Activated naive CD4-positive, alpha-beta T cell treated with Interleukin-2 at 50 U/mL for 16 hours (primary cell): ENCODE measurements at places on chromosomes 7 and 10.

GRCh38 chr7:1856161-1856887, 186.2 kb downstream of the ELFN1 start:
- DNase-seq = no peak

DNA sequence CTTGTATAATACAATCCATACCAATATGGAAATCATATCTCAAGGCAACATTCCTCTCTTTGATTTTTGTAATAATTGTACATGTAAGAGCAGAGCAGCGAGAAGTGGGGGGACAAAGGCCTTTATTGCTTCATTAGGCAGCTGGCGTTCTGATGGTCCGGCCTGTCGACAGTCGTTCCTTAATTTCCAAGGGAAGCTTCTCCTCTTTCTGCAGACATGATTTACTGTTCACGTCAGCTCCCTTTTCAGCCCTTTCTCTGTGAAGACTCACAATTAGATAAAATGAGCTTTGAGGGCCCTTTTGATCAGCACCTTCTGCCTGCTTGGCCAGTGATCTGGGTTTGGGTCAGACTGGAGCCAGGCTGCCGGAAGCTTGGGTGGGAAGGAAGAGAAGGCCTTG, 65.6 kb upstream of the CTBP2 start:
- DNase-seq = no peak

DNA sequence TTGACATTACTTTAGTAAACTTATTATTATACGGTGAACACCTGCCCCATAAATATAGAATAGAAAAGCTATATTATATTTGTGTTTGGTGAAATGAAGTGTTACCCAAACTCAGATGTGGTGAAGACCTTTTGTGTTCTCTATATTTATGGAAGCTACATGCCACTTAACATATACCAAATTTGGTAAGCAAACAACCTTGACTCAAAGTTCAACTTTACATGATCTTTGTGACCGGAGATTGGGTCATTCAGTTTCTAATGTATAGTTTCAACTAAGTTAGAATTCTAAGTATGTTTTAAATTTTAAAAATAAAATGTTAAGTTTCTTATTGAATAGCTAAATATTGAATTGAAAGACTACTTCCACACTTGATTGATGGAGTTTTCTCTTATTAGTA, 288.6 kb upstream of the SEMA3D start:
- no peak for DNase-seq

DNA sequence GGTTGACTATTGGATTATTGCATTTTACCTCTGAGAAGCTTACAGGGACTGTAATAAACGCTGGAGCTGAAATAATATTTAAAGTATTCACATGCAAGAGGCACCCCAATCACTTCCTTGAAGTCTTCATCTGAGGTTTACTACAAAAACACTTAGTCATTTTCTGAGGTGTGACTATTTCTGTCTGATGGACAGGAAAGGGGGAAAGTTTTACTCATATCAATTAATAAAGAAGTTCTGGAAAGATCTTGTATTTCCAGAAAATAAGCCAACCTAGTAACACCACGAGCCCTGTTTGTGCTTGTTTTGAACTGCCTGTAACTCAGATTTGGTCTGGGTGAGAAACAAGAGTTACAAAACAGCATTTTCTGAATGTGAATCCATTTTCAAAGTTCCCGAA, 63.9 kb upstream of the PRKCQ start:
- no peak for DNase-seq

DNA sequence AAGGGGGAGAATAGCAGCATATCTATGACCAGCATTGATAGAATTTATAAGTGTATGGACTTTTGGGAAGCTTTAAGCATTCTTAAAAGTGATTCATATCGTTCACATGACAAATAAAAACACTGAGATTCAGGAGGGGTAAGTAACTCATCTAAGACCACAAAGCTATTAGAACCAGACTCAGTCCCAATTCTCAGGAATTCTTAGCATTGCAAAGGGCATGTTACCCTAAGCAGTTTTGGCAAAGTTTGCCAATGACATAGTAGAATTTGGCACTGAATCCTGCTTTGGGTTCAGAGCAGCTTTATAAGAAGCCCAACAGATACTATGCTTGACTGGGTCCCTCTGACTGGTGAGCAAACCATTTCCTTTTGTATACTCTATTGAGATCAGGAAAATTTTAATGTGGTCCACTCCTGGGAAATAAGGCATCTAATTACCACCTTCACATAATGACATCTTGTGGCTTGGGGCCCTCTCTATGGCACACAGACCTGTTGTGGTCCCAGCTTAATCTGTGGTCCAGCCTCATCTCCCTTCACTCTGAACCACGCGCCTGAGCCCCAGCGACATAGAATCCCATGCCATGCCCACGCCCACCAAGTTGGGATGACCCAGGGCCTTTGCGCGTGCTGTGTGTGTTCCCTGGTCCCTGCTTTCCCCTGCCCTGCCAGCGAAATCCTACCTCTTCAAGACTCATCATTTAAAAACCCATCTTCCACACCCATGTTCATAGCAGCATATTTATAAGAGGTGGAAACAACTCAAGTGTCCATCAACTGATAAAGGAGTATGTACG, 37.5 kb upstream of the DOCK1 start:
- no peak for DNase-seq

DNA sequence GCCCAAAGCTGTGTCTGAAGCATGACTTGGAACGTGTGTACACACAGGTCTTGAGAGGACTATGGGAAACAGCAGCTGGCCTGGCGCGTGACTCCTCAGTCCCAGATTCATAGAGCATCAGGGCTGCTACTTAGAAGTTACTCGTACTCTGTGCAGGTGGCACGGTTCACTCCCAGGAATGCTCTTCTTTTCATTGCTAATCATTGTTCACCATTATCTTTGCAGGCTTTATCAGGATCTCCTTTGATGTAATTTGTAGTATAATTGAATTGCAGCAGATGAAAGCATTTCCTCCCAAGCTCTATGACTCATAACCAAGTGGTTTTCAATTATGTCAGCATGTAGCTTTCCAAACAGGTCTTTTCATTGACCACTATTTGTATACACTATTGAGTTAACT, 938.9 kb downstream of the NRG3 start:
- no peak for DNase-seq

GRCh38 chr10:122577311-122577885, 16.8 kb downstream of the DMBT1 start:
- no peak for DNase-seq

GRCh38 chr10:122102146-122102868, 113.3 kb downstream of the TACC2 start:
- DNase-seq = no peak

- DNase-seq = no peak
Measured at GRCh38 chr10:20625868-20626267, 271.2 kb downstream of the NEBL start.

DNA sequence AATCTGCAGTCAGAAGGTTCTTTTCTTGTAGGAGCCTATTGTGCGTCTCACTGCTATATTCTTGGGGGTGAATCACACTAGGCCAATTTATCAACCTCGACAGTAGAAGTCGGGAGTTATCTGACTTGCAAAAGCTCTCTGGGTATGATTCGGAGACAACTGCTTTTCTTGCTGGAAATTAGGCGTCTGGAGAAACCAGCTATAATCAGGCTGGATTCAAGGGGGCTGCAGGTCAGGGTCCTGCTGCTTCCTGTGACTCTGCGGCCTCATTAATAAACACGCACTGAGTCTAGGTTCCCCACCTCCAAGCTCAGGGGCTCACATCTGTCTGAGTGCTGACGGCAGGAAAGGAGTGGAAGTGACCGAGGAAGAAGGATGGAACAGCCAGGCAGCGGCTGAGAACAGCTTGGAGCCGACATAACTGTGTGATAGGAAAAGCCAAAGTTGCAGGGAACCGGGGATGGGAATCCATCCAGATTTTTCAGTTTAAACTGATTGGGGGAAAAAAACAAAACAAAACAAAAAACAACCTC, 184.6 kb downstream of the FANK1 start:
- DNase-seq = no peak

- no peak for DNase-seq
Measured at GRCh38 chr7:159114981-159115380, 29.7 kb downstream of the VIPR2 start.

GRCh38 chr10:88116481-88116880, 253.1 kb downstream of the PTEN start:
- no peak for DNase-seq

GRCh38 chr7:104927055-104927454, 87.0 kb upstream of the KMT2E start:
- DNase-seq = no peak

DNA sequence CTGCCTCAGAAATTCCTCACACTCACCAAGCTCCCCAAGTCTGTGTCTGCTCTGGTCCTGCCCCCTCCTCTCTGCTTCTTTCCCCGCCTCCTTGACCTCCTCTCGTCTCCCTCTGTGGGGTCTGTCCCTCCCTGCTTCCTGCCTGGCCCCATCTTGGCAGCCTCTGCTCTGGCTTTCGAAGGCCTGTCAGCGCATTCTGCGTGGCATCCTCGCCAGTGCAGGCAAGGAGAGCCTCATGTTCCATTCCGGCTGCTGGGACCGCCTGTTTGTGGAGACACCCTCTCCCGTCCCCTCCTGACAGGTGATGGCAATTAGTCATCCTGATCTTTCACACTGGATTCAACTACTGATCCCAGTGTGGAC, 51.7 kb upstream of the COL13A1 start:
- no peak for DNase-seq

DNA sequence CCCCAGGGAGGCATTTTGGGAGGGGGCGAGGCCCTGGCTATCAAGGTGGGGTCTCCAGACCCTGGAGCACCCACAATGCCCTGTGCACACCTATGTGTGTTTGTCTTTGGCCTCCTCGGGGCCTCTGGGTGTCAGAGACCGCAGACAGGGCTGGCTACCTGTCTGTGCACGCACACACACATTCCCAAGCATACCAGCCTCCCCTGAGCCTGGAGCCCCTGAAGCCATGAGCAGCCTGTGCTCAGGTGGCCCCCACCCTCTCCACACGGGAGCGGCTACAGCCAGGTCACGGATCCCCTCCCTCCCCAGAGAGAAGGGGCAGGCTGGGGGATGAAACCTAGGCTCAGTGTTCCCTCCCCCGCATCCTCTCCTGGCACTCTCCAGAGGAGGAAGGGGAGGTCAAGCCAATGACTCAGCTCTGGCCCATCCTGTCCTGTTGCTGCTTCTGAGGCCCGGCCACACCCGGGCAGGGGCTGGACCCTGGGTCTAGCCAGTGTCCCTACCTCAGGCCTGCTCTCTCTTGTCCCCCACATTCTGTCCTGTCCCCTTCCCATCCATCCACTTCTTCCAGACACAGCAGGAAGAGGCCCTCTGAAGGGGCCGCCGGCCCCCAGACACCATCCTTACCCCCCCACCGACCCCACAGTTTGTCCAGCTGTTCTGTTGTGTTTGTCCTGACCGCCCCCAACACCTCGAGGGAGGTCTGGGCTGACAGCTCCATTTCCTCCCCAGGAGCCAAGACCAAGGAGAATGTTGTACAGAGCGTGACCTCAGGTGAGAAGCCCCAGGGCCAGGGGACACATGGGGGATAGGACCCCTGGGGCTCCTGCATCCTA, 720 bp downstream of the SNCG start:
- DNase-seq = no peak

GRCh38 chr7:50952544-50952943, 169.8 kb upstream of the GRB10 start:
- no peak for DNase-seq
